Mammary epithelial cell (primary cell): ENCODE measurements at places on chromosomes 1 and 21. TPM values are rescaled to one million over a fixed set of nuclear protein-coding genes. Genes with fewer than 3 reads are reported as not detected.

RIMS3 gene
- 16.5 TPM for total RNA-seq

CFAP74 gene
- not detected for total RNA-seq

NFASC gene
- 94.9 TPM for total RNA-seq

SH2D1B gene
- not detected in 2 replicates for total RNA-seq

AGT gene
- 0.17 TPM for total RNA-seq

LIPI gene
- total RNA-seq, result not detected in 2 replicates

GUCA2A gene
- not detected for total RNA-seq

GRCh38 chr1:200737647-200738291 is 924 bp upstream of the CAMSAP2 start:
- no peak for DNase-seq

DNA sequence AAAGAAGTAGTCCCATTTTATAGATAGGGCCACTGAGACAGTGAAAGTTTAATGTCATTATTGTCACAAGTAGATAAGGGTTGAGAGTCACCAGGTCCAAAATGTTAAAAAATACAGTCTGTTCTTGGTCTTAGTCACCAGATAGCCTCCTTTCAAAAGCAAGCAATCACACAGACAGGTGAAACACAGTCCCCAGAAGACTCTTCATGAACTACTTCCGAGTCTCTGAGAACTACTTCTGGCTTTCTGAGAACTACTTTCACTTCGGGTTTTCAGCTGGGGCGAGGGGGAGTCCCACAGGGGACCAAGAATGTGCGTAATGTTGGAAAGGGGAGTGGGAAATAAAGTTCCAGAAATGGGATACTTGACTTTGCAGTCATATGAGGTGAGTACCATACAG is 143.2 kb downstream of the HHIPL2 start:
- no peak for DNase-seq

GRCh38 chr21:46273341-46273740 is 12.1 kb downstream of the MCM3AP start:
- DNase-seq, result no peak

GRCh38 chr1:119662034-119662437 is 14.0 kb upstream of the ZNF697 start:
- no peak for DNase-seq

DNA sequence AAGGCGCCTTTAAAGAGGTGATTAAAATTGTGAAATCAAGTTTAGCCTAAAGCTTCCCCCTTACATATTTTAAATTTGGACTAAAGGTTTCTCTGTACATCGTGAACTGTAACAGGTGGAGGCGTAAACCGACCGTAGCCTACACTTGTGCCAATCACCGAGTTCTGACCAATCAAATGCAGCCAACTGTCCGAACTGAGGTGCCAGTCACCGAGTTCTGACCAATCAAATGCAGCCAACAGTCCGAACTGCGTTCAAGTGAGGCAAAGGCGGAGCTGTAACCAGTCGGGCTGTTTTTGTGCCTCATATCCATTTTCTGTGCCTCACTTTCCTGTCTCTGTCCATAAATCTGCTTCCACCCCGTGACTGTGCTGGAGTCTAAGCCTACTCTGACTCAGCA is 7.4 kb downstream of the TFF1 start:
- DNase-seq, result no peak

- peak; percentile 62 for DNase-seq
Measured at GRCh38 chr1:119136401-119136800, 4.1 kb downstream of the WARS2 start.

DNA sequence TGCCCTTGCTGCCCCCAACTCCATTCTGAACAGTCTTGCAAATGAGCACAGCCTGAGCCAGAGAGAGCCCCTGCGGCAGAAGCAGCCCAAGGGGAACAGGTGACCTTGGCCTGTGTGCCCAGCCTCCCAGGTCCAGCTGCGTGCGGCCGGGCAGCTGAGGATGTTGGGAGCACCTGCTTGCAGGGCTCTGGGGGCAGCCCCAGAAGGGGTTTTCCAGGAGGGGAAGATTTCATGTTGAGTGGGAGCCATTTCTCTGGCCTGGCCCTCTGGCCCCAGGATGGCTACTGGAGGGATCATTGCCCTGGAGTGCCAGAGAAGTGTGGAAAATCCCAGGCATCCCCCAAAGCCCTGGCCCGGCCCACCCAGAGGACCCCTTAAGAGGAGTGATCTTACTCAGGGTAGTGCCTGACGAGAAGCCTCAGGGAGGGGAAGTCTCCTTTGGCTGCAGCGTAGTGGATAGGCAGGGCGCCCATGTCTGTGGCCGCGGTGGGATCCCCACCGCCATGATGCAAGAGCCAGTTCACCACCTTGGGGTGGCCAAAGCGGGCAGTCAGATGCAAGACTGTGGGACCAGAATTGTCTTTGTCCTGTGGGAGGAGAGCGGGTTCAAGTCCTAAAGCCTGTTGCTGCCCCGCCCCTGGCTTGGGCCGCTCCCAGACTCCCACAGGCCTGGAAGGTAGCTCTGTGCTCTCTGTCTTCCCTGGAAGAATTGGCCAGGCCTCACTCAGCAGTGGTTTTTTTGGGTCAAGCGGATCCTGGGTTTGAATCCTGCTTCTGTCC is 20.6 kb upstream of the RNU1-4 start:
- no peak for DNase-seq

DNA sequence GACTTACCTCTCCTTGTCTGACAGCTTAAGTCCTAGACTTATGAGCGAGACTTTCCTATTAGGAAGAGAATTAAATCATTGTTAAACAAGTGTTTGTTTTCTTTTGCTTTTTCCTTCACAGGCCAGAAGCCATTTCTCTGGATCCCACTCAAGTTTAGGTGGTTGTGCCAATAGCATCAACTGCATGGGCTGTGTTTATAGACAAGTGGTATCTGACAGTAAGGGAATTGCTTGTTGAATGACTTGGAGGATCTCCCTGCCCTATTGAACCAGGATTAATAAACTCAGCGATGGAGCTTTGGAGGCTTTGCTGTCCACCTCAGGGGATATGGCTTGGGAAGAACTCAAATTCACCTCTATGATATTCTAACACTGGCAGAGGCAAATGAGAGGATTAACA is 43.7 kb downstream of the UTP25 start:
- no peak for DNase-seq

DNA sequence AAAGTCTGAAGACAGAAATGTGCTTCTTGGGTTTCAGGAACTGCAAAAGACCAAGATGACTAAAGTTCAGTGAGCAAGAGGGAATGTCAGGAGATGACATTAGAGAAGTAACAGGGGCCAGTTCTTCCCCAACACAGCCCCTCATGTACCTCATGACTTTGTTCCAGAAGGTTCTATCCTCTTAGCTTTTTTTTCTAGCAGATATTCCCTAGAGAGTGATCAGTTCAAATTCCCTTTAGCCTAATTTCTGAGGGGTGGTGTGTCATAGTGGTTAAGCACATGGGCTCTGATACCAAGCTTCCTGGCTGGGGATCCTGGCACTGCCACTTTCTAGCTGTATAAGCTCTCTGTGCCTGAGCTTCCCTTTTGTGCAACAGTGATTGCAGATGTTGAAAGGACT is 108.0 kb downstream of the LBR start:
- DNase-seq, result peak; percentile 42

- DNase-seq, result peak; percentile 54
Measured at GRCh38 chr1:232012773-232013386, 386.3 kb downstream of the DISC1 start.

DNA sequence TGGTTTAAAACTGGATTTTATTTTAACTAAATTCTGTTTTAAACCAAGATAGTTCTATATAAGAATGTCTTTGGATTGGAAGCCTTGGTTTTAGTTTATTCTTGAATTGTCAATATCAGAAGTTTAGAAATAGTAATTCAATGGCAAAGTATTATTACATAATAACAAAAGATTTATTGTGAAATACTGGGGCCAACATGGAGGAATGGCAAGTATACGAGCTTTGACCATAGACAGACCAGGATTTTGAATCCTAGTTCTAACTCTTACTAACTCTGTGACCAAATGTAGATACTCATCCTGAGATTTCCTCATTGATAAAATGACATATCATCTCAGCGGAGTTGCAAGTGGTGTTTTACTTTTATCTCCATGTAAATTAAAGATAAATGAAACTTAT is 63.3 kb downstream of the CAMSAP2 start:
- no peak for DNase-seq

GRCh38 chr21:28100366-28100765 is 892.3 kb downstream of the LTN1 start:
- DNase-seq, result no peak

- no peak for DNase-seq
Measured at GRCh38 chr1:2343023-2343935, 48.1 kb downstream of the MORN1 start.

GRCh38 chr1:160777486-160778089 is 18.4 kb upstream of the LY9 start:
- DNase-seq, result peak; percentile 31

DNA sequence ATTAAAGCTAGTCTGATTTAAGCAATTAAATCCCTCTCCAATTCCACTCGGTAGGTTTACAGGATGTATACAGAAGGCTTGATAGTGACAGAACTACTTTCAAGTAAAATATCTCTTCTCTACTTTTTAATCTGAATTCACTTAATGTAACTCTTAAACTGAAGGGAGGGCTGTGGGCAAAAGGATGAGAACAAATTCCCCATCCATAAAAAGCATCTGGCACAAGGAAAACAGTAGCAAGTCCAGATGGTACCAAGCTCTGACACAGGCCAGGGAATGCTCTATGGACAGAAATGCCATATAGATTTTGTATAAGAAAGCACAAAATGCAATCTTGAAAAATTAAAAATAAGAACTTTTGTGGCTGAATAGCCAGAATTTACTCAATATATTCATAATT is 53.1 kb upstream of the USH2A start:
- DNase-seq, result no peak

DNA sequence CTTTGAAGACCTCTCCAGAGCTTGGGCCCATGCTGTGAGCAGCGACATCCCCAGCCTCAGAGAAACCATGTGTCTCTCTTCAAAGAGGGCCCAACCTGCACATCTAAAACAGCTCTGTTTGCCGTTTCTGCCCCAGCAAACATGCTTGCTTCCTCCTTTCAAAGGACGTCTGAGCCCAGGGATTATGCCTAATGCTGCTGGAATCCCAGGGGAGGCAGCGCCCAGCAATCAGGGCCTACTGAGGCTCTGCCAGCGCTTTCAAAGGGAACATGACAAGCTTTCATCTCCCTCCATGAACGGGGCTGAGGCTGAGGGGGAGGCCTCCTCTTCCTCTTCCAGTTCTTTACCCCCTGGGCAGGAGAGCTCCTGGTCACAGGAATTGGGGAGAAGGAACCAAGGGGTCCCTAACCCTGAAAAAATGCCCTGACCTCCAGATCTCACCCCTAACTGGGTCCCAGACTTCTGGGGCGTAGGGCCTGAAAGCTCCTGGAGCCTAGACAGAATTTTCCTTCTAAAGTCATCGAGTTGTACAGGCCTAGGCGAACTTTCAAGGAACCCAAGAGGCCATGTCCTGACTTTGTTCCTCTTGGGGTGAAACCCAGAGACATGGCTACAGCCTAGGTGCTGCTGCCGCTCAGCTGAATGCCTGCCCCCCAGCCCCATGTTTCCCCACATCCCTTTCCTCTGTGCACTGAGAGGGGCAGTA is 13.4 kb upstream of the ASCL5 start:
- no peak for DNase-seq

DNA sequence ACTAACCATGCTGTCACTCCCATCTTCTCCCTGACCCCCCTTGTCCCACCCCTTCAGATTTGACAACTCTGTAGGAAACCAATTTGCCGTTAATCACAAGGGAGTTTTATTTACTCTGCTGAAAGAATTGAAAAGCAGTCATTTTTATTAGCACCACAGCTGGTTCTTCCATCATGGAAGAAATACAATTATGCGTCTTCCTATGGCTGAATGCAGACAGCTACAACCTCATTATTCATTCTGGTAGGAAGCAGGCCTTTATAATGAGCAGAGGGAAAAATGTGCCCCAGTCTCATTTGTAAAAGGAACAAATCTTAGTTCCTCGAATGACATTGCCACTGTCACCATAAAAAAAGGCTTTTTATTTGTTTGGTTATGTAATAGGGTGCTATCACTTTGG is 35.2 kb downstream of the JUN start:
- no peak for DNase-seq

- DNase-seq, result no peak
Measured at GRCh38 chr1:154551474-154551873, 7.0 kb downstream of the UBE2Q1 start.

DNA sequence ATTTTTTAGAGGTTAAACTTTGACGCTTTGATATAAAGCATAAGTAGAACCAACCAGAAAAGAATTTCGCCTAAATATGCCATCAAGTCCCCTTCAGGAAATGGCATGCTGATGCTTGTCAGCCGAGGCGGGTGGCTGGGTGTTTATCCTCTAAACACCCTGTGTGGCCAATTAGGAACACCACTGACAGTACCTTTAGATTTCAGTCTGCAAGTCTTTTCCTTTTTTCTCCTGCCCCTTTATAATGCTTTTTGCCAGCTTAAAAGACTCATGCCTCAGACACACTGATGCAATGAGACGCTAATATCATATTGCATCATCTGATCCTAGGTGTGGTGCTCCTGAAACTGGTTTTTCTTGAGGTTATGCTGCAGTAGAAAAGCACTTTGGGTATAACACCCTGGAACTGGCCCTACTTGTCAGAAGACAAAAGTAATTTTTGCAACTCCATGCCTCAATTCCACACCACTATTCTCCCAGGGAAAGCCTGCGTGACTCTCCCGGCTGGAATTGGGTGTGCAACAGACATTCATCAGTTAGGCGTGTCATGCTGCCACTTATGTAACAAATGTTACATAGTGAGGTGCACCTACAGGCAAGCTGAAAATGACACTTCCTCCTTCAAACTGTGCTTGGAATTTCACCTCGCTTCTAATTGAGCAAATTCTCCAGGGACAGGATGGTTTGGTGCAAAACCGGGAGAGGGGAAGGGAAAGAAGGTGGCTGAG is 2.0 kb upstream of the RCC2 start:
- DNase-seq, result peak; percentile 92

GRCh38 chr1:3247521-3248121 is 178.6 kb downstream of the PRDM16 start:
- peak; percentile 2 for DNase-seq

GRCh38 chr1:11845641-11846335 is 1.8 kb downstream of the NPPA start:
- DNase-seq, result peak; percentile 19

DNA sequence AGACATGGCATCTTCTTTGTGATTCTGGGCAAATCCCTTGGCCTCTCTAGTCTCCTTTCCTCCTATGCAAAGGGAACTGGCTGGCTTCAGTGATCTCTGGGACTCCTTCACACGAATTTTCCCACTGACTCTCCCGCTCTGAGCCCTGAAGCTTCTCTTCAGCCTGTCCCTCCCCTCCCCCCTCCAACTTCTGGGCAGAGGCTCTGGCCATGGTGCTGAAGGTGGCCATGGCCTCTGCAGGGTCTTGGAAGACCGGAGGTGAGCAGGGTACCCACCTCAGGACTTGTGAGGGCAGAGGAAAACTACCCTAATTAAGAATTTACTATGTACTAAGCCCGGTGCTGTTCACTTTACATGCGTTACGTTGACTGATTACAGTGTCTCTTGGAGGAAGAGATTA is 29.4 kb upstream of the POU3F1 start:
- DNase-seq, result peak; percentile 11

DNA sequence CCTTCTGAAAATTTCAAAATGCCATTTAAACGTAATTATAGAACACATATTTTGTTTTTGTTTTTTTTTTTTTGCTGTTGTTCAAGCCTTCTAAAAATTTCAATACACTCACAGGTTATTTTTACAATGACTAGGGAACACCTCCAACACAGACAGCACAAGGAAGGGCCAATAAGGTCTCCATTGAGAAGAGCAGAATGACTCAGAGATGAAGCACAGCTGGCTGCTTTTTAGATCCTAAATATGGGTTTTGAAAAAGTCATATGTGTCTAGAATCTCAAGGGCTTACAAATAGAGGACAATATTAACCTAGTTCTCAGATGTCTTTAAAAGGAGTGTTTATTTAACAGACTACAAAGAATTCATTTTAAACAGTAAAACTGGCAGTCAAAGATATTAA is 104.6 kb downstream of the NEGR1 start:
- DNase-seq, result peak; percentile 42
